ENCODE measurements at places on chromosomes 5 and 9. TPM values are rescaled to one million over a fixed set of nuclear protein-coding genes. Genes with fewer than 3 reads are reported as not detected.

DNA sequence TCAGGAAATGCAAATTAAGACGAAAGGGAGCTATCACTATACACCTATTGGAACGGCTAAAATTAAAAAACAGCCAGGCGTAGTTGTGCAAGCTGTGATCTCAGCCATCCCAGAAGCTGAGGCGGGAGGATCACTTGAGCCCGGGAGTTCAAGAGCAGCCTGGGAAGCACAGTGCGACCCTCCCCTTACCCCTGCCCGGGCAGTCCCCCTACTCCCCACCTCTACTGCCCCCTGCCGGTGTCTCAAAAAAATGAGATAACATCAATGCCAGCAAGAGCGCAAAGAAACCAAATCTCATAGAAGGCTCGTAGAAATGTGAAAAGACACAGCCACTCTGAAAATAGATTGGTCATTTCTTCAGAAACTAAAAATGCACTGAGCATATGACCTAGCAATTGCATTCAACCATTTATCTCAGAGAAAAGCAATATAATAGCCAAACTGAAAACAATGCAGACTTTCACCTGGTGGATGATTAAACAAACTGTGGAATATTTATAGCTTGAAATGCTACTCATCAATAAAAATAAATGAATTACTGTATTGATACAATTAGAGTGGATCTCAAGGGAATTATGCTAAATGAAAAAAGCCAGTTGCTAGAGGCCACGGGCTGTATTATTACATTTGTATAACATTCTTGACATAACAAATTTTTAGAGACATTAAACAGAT, 20.6 kb downstream of the OR2V2 start:
- no peak for DNase-seq

Gene GPX3
- total RNA-seq, result 68.5 TPM

Gene BTF3
- 524 TPM for total RNA-seq

- no peak for DNase-seq
Observed at GRCh38 chr9:110065532-110065931, 142.4 kb downstream of the C9orf152 start.

GRCh38 chr9:127580366-127580765, 31.7 kb upstream of the STXBP1 start:
- DNase-seq, result no peak

GRCh38 chr9:116422119-116422979, 264.8 kb upstream of the TRIM32 start:
- DNase-seq, result no peak

DNA sequence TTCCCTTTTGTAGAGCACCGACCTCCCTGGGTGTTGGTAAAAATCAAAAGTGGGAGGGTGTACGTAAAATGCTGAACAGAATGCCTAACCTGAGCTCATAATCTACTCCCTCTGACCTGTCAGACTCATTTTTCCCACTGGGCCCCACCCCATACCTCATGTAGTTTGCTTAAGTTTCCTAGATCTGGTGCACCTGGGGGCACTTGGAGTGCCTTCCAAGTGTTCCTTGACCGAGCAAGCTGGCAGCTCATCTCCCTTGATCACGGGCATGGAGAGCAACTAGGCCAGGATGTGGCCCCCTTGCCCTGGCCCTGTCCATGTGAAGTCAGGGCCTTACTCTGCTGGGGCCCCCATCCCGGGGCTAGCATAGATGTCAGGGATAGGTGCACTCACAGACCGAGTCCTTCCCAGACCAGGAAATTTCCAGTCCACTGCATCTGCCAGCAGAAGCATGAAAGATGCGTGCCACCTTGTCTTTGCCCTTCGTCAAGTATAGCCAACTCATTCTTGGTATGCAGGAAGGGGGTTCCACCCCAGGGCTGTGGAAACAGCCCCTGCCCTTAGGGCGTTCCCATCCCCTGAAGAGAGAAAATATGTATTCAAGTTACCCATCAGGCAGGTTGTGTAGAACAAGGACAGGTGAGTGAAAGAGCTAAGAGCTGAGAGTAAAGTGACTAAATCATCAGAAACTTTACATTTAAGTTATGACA, 41.9 kb downstream of the SLC22A5 start:
- DNase-seq, result peak; percentile 44
